ENCODE measurements at places on chromosomes 12 and 14.

DNA sequence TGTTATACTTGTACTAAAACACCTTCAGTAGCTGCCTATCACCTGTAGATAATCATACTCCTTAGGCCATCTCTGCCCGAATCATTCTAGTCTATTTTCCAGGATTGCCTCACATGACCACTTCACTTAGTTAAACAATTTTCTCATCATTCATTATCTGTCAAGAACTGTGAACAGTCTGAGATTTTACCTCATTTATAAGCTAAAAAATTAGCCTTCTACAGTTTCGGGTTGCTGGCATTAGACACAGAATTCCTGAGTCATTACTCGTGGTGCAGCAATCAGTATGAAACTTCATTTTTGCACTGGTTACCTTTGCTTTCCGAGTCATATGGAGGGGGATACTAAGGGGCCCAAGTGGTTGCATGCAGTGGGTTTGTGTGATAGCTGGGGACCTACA, 57.6 kb upstream of the OTOGL start:
- no peaks in the 10 kb centered on the region for H3K27me3 ChIP-seq
- no peak overlapping the region for H3K4me3 ChIP-seq
- no peaks in the 10 kb centered on the region for H3K4me1 ChIP-seq
- no peak overlapping the region for H3K27ac ChIP-seq
- DNase-seq, result no peak

- DNase-seq, result no peak
- no peaks in the 10 kb centered on the region for H3K27me3 ChIP-seq
- H3K36me3 ChIP-seq, result no peaks in the 10 kb centered on the region
- H3K4me1 ChIP-seq, result no peaks in the 10 kb centered on the region
Measured at GRCh38 chr12:90978117-90978770, 23.3 kb upstream of the CCER1 start.

DNA sequence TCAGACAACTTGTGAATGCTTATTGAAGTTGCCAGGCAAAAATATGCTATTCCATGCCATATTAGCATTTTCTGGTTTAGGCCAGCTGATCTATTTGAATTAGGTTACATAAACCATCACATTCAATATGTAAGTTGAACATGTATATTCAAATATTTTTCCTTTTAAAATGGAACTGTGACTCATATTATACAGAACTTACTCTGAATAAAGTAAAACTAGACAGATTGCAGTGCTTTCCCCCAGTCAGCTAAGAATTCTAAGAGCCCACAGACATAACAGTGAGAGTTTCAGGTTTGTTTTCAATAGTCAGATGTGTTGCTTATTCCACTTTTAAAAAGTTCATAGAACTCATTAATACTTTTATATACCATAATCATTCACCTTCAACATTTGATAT, 119.8 kb downstream of the MGST1 start:
- no peaks in the 10 kb centered on the region for H3K4me1 ChIP-seq
- H3K4me3 ChIP-seq, result no peak overlapping the region
- no peaks in the 10 kb centered on the region for H3K27me3 ChIP-seq
- DNase-seq, result no peak
- H3K27ac ChIP-seq, result no peak overlapping the region

- no peaks in the 10 kb centered on the region for H3K27me3 ChIP-seq
- DNase-seq, result no peak
- no peaks in the 10 kb centered on the region for H3K4me1 ChIP-seq
- H3K27ac ChIP-seq, result no peak overlapping the region
- H3K36me3 ChIP-seq, result no peaks in the 10 kb centered on the region
- no peak overlapping the region for H3K4me3 ChIP-seq
Measured at GRCh38 chr12:75937486-75937885, 94.1 kb downstream of the PHLDA1 start.

- no peaks in the 10 kb centered on the region for H3K27me3 ChIP-seq
- no peak overlapping the region for H3K4me3 ChIP-seq
- no peak overlapping the region for H3K27ac ChIP-seq
- no peaks in the 10 kb centered on the region for H3K4me1 ChIP-seq
- H3K36me3 ChIP-seq, result no peaks in the 10 kb centered on the region
Measured at GRCh38 chr14:67077921-67078320, 111.3 kb upstream of the GARIN2 start.

DNA sequence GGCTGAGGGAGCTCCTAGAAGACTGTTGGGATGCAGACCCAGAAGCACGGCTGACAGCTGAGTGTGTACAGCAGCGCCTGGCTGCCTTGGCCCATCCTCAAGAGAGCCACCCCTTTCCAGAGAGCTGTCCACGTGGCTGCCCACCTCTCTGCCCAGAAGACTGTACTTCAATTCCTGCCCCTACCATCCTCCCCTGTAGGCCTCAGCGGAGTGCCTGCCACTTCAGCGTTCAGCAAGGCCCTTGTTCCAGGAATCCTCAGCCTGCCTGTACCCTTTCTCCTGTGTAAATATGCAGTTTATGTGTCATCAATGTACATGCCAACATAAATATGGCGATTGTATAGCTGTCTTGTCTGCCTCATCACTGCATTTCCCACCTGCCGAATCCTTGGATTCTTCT, 7.5 kb downstream of the AMHR2 start:
- no peak overlapping the region for H3K4me3 ChIP-seq
- H3K4me1 ChIP-seq, result no peaks in the 10 kb centered on the region
- H3K27me3 ChIP-seq, result no peaks in the 10 kb centered on the region
- DNase-seq, result no peak
- no peaks in the 10 kb centered on the region for H3K36me3 ChIP-seq
- no peak overlapping the region for H3K27ac ChIP-seq

DNA sequence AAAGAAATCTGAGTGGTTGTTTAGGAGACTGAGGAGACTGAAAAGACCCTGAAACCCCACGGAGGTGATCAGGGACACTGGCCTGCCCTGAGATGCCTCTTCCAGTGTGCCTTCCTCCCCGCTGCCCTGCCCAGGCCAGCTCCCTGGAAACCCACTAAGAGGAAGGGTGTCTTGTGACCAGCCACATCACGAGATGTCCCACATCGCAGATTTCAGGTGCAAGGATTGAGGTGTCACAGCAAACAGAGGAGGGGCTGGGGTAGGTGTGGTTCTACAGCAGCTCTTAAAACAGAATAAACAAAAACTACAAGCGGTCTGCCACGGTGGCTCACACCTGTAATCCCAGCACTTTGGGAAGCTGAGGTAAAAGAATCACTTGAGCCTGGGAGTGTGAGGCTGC, 184.3 kb upstream of the C14orf180 start:
- no peak overlapping the region for H3K4me3 ChIP-seq
- DNase-seq, result no peak
- no peaks in the 10 kb centered on the region for H3K36me3 ChIP-seq
- H3K27ac ChIP-seq, result no peak overlapping the region

- H3K4me3 ChIP-seq, result no peak overlapping the region
- no peak overlapping the region for H3K27ac ChIP-seq
- H3K27me3 ChIP-seq, result no peaks in the 10 kb centered on the region
- DNase-seq, result no peak
Measured at GRCh38 chr14:91258876-91259275, 14.4 kb upstream of the GPR68 start.

GRCh38 chr12:81809829-81810595, 50.9 kb upstream of the PPFIA2 start:
- H3K27me3 ChIP-seq, result no peaks in the 10 kb centered on the region
- H3K27ac ChIP-seq, result no peak overlapping the region
- no peaks in the 10 kb centered on the region for H3K4me1 ChIP-seq
- no peak for DNase-seq
- H3K36me3 ChIP-seq, result no peaks in the 10 kb centered on the region
- H3K4me3 ChIP-seq, result no peak overlapping the region

DNA sequence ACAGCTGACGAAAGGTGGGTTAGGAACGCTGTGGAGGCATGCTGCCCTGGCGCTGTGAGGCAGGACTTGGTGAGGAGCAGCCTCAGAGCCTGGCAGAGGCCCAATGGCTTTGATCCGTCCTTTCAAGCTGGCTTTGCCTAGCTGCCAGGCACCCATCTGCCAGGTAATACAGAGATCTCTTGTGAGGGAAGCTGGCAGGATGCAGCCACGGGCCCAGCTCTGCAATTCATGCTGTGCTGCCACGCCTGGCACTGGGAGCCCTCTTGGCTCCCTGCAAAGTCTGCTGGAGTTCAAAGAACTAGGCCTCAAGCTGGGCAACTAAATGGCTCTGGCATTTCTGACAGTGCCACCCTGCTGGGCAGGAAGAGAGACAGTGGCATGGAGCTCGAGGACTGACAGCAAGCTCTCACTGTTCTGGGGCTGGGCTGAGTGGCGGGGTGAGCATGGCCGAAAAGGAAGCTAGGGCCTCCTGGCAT, 18.7 kb downstream of the IQSEC3 start:
- H3K4me3 ChIP-seq, result no peak overlapping the region
- no peaks in the 10 kb centered on the region for H3K36me3 ChIP-seq
- no peaks in the 10 kb centered on the region for H3K4me1 ChIP-seq
- no peak for DNase-seq
- no peak overlapping the region for H3K27ac ChIP-seq

GRCh38 chr12:27104546-27104945, 22.2 kb upstream of the C12orf71 start:
- DNase-seq, result no peak
- H3K36me3 ChIP-seq, result no peaks in the 10 kb centered on the region
- no peak overlapping the region for H3K27ac ChIP-seq
- H3K27me3 ChIP-seq, result no peaks in the 10 kb centered on the region
- no peak overlapping the region for H3K4me3 ChIP-seq

GRCh38 chr12:112685321-112685720, 106.2 kb upstream of the RPH3A start:
- no peak for DNase-seq
- H3K4me3 ChIP-seq, result no peak overlapping the region
- no peaks in the 10 kb centered on the region for H3K4me1 ChIP-seq
- no peaks in the 10 kb centered on the region for H3K27me3 ChIP-seq
- H3K36me3 ChIP-seq, result no peaks in the 10 kb centered on the region

- H3K36me3 ChIP-seq, result no peaks in the 10 kb centered on the region
- no peak for DNase-seq
- no peak overlapping the region for H3K27ac ChIP-seq
- no peaks in the 10 kb centered on the region for H3K27me3 ChIP-seq
- no peak overlapping the region for H3K4me3 ChIP-seq
Measured at GRCh38 chr14:23615856-23616255, 20.3 kb upstream of the DHRS2 start.

- H3K36me3 ChIP-seq, result no peaks in the 10 kb centered on the region
- peak; percentile 76 for DNase-seq
- H3K27me3 ChIP-seq, result no peaks in the 10 kb centered on the region
- H3K4me1 ChIP-seq, result peaks cover 23% of the 10 kb centered on the region
Measured at GRCh38 chr12:53499266-53500141, at the start of gene MAP3K12. TSS of gene MAP3K12 (minus strand) at chr12:53499458. CDS start at chr12:53487391, 12,067 bp downstream.

DNA sequence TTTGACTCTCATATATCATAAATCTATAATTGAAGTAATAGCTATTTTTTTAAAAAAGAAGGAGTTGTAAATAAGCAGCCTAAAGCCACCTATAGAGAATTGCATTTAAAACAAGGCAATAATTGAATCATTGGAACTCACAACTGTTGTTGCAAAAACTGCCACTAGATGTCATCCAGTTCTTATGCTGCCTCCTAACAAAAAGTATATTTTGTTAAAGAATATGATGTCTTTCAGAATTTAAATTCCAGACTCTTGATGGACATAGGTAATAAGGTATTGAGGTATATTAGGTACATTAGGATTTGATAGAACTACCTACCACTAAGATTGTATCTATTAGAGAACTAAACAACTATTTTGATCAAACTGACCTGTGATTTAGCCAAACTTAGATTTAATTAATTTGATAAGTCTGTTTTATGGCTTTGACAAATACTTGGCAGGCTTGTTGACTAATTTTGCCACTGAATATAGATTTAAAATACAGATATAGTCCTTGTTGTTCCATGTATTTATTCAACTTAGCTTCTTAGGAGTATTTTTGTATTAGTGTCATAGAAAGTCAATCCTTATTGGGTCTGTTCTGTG, 401.4 kb downstream of the RPL10L start:
- no peaks in the 10 kb centered on the region for H3K36me3 ChIP-seq
- no peaks in the 10 kb centered on the region for H3K4me1 ChIP-seq
- no peak overlapping the region for H3K27ac ChIP-seq
- no peaks in the 10 kb centered on the region for H3K27me3 ChIP-seq
- no peak for DNase-seq
- no peak overlapping the region for H3K4me3 ChIP-seq

DNA sequence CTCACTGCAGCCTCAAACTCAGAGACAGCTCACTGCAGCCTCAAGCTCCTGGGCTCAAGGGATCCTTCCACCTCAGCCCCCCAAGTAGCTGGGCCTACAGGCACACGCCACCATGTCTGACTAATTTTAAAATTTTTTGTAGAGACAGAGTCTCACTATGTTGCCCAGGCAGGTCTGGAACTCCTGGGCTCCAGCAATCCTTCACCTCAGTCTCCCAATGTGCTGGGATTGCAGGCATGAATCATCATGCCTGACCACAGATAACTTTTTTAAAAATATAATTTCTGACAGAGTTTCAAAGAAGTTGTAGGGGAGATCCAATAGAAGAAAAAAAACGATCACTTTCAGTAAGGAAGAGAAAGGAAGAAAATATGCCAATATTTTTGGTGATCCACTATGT, 189.7 kb upstream of the CDKN3 start:
- no peak overlapping the region for H3K4me3 ChIP-seq
- DNase-seq, result no peak
- no peaks in the 10 kb centered on the region for H3K36me3 ChIP-seq
- H3K4me1 ChIP-seq, result no peaks in the 10 kb centered on the region
- H3K27me3 ChIP-seq, result no peaks in the 10 kb centered on the region

DNA sequence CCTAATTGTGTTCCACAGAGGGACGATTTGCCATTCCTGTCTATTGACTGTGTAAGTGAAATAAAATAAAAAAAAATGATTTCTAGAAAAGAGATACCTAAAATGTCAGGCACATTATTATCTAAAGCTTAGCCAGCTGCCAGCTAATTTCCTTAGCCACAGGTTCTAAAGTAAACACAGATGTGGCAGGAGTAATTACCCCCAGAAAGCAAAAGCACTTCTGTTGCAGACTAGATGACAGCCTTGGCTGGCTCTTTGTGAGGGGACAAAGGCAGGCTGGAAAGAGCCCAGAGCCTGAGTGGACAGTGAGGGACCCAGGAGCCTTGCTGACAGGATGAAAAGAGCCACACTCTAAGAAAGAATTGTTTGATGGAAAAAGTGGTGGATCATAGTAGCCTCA, 418.1 kb downstream of the LRIG3 start:
- H3K4me3 ChIP-seq, result no peak overlapping the region
- no peaks in the 10 kb centered on the region for H3K36me3 ChIP-seq
- DNase-seq, result no peak

GRCh38 chr12:62736596-62736995, 198.4 kb downstream of the PPM1H start:
- no peak overlapping the region for H3K27ac ChIP-seq
- H3K36me3 ChIP-seq, result no peaks in the 10 kb centered on the region
- no peak overlapping the region for H3K4me3 ChIP-seq
- no peak for DNase-seq
- H3K27me3 ChIP-seq, result no peaks in the 10 kb centered on the region

GRCh38 chr14:106605548-106606448, 1079.4 kb downstream of the TMEM121 start:
- H3K4me1 ChIP-seq, result no peaks in the 10 kb centered on the region
- H3K4me3 ChIP-seq, result no peak overlapping the region
- no peak overlapping the region for H3K27ac ChIP-seq

DNA sequence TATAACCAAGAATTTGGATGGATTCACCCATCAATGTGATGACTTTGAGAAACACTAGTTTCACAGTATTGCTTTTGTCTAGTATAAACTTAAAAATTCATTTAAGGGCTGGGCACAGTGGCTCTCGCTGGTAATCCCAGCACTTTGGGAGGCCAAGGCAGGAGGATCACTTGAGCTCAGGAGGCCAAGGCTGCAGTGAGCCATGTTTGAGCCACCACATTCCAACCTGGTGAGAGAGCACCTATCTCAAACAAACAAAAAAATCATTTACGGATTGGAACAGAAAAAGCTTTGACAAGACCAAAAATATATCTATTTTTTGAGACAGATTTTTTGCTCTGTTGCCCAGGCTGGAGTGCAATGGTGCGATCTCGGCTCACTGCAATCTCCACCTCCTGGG, 27.5 kb downstream of the GNS start:
- H3K36me3 ChIP-seq, result peaks cover 10% of the 10 kb centered on the region
- no peaks in the 10 kb centered on the region for H3K4me1 ChIP-seq
- no peak overlapping the region for H3K4me3 ChIP-seq
- no peak for DNase-seq
